NCI-H1048 (cell line): ENCODE measurements at places on chromosomes 7 and 10.

DNA sequence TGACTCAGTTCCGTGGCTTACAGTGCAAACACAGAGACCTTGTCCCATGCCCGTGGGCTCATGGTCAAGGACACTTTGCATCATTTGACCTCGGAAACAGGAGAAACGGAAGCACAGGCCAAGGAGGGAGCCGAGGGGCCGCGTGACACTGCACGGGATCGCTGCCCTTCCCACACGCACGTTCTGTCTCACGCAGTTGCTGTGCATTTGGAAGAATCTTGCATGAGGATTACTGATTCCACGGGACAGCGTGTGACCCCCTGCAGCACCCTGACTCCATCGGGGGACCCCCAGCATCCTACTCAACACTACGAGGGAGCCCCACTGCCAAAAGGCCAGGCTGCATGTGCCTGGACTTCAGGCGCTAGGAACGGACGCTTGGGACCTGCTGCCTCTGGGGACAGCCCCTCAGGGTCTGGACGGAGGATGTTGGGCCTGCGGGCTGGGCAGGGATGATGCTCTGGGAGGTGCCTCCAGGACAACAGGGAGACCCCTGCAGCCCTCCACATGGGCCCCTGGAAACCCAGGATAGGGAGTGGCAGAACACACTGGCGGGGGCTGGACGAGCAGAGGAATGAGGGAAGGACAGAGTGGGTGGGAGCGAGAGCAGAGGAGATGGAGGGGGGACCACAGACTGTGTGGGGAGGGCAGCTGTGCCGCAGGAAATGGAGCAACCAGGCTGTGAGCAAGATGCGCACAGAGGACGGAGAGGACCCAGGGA lies 222.2 kb downstream of the DNAJB6 start:
- DNase-seq, result no peak

DNA sequence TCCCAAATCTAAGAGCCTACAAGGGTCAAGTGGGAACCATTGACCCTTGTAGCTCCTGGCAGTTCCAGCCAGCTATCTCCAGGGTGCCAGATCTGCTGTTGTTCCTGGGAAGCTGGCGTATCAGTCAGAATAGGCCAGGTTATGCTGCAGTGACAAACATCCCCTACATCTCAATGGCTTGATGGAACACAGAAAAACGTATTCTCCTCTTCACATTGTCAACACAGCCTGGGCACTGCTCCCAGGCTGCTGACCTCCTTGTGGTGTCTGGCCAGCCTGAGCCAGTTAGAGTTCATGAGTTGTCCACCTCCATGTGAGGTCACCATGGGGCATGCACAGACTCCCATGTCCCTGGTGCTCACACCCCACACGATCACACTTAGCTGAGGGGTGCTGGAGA lies 9.5 kb upstream of the TNRC18 start:
- DNase-seq, result no peak

DNA sequence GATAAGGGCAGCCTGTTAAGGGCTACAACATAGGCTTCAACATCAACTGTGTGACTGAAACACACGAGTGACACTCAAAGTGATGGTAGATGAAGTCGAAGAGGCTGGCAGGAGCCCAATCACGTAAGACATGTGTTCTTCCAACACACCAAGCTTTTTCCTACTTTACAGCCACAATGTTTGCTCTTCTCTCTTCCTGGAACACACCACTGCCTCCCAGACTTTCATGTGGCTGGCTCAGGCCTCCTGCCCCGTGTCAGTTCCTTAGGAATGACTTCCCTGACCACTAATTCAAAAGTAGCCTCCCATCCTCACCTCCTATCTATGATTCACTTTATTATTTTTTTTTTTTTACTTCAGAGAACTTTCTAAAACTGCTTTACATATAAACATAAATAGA lies 209.2 kb downstream of the GPAM start:
- no peak for DNase-seq

- DNase-seq, result no peak
Measured at GRCh38 chr7:114949231-114949630, 27.3 kb downstream of the MDFIC start.

- no peak for DNase-seq
Measured at GRCh38 chr10:7378602-7379403, 32.0 kb downstream of the SFMBT2 start.

- DNase-seq, result no peak
Measured at GRCh38 chr10:61973906-61974305, 72.4 kb downstream of the ARID5B start.

GRCh38 chr10:132464256-132465192 lies 67.5 kb downstream of the PWWP2B start:
- no peak for DNase-seq

- DNase-seq, result no peak
Measured at GRCh38 chr7:127876393-127876792, 154.8 kb downstream of the LRRC4 start.

DNA sequence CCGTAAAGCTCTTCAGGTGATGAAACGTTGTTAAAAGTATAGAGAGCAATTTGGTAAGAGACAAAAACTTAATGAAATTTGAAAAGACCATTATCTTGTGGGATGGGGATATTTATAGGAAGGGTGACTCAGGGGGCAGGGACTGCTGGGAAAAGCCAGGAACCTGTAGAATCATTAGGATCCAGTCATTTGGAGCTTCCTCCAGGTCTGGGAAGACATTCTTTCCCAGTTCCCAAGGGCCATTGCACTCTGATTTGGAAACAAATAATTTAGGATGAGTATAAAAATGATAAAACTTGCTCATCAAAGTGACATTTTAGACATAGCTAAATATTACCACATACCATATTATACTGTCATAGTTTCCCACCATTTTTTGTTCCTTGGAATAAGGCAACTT lies 143.9 kb downstream of the PFKFB3 start:
- DNase-seq, result no peak

- no peak for DNase-seq
Measured at GRCh38 chr7:99083068-99083651, 60.7 kb downstream of the SMURF1 start.

DNA sequence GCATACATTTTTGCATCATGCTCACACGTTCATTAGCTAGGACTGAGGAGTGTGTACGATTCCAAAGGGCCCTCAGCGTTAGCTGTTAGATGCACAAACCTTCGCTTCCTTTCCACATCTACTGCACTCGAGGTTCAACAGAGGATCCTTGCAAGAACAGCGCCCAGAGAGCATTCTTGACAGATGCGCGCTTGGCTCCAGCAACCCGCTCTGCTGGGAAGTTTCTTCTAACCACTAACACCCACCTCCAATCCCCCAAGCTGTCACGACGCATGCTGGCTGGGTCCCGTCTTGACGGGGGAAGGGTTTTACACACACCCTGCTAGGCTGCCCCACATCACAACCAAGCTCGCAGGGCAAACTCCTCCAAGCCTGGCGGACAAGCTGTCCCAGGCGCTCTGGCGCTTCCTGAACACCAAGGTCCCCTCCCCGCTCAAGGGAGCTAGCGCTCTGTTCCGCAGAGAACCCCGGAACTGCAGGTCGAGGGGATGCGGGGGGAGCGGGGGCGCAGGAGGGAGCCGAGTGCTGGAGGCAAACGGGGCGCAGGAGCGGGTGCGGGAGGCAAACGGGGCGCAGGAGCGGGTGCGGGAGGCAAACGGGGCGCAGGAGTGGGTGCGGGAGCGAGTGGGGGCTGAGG lies 653 bp upstream of the ADRB1 start:
- DNase-seq, result no peak

GRCh38 chr10:35546824-35547225 lies 58.3 kb upstream of the GJD4 start:
- DNase-seq, result peak; percentile 29

GRCh38 chr10:65565246-65565645 lies 1360.6 kb upstream of the LRRTM3 start:
- DNase-seq, result no peak

DNA sequence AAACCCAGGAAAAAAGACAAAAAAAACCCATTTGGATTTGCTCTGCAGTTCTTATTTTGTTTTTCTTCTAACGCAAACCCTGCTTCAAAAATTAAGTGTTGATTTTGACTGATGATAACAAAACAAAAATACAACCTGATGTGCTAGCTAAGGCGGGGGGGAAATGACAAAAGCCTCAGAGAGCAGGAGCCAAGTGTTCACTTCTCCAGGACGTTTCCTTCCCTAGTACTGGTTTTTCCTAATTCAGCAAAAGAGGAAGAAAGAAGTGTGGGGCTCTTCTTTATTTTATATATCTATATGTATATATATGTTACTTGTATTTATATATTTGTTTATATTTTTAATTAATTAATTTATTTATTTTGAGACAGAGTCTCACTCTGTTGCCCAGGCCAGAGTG lies 28.0 kb downstream of the SNX10 start:
- no peak for DNase-seq

- DNase-seq, result no peak
Measured at GRCh38 chr10:24324651-24325050, 115.7 kb downstream of the KIAA1217 start.

- no peak for DNase-seq
Measured at GRCh38 chr7:81611040-81611439, 158.8 kb downstream of the HGF start.

DNA sequence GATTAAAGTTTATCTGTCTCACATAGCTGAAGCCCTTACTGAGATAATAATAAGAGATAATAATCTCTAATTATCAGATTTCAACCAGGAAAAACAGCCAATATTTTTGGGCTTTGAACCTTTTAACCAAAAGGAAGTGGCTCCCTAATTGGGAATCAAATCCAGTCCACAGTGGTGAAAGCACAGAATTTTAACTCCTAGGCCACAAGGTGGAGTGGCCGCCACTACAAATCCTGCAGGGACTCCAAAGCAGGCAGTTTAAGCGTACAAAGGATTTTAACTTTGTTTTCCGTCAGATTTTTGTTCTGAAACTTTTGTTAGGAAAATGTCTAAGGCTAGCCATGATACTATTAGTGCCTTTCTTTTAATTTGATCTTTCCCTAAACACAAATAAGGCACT lies 99.6 kb upstream of the CCNY start:
- DNase-seq, result no peak

GRCh38 chr7:2247141-2247995 lies 5.3 kb downstream of the NUDT1 start:
- DNase-seq, result no peak

DNA sequence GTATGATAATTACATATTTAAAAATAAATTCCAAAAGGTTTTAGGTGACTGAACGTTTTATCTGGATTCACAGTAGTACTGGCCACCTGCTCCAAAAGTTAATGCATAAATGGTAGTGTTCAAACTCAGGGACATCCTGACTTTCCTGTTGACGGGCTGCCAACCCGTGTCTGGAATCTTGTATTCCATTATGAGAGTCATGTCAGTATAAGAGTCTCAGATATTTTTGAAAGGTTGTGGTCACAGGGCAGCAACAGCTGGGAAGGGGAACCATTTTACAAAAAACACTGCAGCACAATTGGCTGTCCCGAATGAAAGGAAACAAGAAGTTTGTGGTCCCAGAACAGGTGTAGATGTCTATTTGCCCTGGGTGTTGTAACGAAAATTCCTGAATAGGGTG lies 2.8 kb downstream of the TDRD1 start:
- no peak for DNase-seq

GRCh38 chr10:51718804-51719291 lies 19.5 kb upstream of the CSTF2T start:
- DNase-seq, result no peak

DNA sequence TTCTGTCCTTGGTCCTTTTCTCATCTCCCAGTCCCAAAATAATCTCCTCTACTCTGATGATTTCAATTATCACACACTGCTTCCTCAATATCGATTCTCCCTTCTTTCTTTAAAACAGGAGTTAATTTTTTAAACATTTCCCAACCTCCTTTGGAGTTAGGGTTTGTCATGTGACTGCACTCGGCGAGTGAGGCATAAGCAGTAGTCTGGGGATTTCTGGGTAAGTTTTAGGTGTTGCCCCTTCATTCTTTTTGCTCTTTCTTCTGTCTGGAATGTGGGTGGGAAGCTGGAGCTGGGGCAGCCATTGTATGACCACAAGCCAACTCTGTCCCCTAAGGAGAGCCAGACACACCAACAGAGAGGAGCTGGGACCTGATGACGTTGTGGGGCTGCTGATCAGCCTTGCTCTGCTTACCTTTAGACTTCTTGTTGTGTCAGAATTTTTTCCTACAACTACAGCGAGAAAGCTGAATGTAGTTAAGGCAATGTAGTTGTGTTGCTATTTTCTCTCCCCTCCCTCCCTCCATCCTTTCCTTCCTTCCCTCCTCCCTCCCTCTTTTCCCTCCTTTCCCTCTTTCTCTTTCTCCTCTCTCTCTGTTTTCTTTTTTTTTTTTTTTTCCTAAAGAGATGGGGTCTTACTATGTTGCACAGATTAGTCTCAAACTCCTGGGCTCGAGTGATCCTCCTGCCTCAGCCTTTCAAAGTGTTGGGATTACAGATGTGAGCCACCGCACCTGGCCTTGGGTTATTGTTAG lies 6.5 kb upstream of the TSPAN14 start:
- no peak for DNase-seq

GRCh38 chr7:38751416-38751815 lies 120.2 kb upstream of the AMPH start:
- DNase-seq, result no peak

DNA sequence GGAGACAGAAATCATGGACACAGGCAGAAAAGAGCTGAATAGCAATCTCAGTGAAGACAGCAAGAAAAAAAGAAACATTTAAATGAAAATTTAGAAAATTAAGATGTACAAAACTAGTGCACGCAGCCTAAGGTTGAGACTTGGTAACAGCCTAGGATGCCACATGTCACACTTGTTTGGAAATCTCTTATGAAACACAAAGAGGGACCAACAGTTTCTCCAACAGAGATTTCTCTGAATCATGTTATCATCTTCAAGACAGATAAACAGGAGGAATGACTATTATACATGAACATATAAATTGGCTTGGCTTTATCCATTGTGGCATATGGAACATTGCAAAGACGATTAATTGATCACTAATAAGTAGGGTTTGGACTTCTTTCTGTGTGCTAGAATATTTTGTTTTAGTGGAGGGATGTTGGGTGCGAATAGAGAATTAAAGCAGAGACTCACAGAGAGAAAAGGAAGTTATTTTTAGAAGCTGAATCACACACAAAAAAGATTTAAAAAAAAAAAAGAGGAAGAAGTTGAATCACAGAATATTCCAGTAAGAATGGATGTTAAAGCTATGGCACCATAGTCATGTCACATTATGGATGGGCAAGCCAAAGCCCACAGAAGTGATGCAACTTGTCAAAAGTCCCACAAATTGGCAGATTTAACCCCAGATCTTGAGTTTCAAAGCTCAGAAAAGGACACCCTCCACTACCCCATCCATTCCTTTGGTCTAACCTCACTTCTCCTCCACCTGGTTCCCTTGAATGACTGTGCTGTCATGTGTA lies 91.6 kb downstream of the MYOF start:
- no peak for DNase-seq

GRCh38 chr10:78787125-78787524 lies 281.6 kb upstream of the ZMIZ1 start:
- DNase-seq, result no peak

- no peak for DNase-seq
Measured at GRCh38 chr10:89278034-89278535, 23.8 kb upstream of the IFIT2 start.

DNA sequence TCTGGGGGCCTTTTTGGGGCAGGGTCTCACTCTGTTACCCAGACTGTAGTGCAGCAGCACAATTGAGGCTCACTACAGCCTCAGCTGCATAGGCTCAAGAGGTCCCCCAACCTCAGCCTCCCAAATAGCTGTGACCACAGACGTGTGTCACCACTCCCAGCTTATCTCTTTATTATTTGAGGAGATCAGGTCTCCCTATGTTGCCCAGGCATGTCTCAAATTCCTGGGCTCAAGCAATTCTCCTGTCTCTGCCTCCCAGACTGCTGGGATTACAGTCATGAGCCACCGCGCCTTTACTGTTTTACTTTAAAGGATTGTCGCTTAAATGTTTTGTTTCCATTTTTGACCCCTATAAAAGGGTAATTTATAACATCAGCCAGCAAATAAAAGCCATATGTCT lies 502.6 kb upstream of the AUTS2 start:
- no peak for DNase-seq
